ENCODE measurements at places on chromosomes 6 and 20.

GRCh38 chr6:131250122-131250521, 114.9 kb downstream of the AKAP7 start:
- DNase-seq, result no peak

GRCh38 chr6:109183109-109183650, 87.9 kb downstream of the CEP57L1 start:
- DNase-seq, result no peak

DNA sequence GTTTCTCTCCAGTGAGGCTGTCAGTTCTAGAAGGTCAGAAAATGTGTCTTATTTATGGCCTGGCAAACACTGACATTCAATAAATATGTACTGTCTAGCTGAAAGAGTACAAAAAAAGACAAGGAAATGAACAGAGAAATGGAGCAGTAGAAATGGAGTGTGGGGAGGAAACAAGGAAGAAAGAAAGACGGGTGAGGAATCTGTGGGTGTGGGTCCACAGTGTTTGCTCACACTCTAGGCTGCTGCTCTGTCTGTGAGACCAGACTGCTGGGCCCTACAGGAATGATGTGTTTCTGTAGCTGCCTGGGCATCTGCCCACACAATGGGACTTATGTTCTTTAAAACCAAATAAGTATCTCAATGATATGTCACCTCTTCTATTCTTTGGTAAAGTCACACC, 114.2 kb downstream of the MOXD1 start:
- no peak for DNase-seq

DNA sequence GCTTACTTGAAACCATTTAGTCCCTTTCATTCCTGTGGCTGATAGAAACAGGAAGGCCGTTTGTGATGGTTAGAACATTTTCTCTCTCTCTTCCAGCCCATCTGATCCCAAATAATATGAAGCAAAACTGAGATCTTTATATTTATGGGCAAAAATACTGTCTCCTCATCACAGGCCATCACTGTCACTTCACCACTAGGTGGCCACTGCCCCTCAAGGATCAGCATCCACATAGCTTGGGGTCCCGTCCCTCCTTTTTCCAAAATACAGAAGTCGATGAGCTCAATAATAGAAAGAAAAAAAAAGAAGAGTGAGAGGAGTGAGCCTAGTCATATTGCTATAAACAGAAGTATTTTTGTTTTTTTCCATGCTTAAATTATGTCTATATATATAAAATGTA, 46.4 kb upstream of the LAMP5 start:
- no peak for DNase-seq

DNA sequence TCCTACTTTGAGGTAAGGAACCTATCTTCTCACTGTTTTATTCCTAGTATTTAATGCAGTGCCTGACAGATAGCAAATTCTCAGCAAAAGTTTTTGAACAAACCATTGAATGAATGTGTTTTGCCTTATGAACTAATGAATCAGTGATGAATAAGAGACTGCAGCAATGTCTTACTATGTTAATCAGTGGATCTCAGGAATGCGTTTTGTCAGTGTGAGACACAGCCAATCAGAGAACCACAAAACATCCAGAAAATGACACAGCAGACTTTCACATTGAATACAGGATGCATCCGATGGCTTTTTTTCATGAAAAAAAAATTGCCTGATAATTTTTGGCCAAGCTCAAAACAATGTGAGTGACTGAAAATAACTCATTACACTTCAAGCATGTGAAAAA, 270.5 kb downstream of the BMP2 start:
- no peak for DNase-seq

DNA sequence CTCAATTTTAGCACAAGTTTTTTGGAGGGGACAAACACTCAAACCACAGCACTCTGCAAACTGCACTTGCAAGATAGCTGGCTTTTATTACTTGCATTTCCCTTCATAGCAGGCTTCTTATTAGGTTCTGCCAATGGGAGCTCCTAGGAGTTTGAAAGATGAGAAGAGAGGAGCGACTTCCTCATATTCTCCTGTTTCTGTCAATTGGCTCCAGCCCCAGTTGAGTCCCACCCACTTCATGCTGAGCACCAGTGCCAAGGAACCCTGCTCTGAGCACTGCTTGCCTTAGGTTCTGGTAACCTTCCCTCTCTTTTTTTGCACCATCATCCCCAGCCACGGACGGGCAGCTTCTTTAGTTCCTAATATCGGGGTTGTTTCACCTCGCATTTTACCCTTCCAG, 67.9 kb downstream of the PSMB1 start:
- no peak for DNase-seq

DNA sequence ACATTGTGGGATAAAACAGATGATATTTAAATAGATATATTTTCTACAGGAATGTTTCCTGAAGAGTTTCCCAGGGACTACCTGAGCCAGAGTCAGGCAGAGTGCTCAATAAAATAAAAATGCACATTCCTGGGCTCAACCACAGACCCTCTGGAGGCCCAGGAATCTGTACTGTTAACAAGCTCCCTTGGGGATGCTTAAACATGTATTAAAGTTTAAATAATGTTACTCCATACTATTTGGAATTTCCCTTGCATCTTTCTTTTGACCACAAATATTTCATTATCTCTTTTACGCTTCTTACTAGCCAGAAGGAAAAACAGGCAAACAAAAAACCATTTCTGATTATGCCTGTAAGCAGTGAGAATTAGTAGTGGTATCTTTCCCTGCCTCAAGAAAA, 42.3 kb downstream of the GPR63 start:
- no peak for DNase-seq

- DNase-seq, result no peak
Observed at GRCh38 chr6:71080133-71080532, 123.3 kb upstream of the B3GAT2 start.

GRCh38 chr20:60327971-60328660, 369.9 kb downstream of the CDH26 start:
- DNase-seq, result no peak

DNA sequence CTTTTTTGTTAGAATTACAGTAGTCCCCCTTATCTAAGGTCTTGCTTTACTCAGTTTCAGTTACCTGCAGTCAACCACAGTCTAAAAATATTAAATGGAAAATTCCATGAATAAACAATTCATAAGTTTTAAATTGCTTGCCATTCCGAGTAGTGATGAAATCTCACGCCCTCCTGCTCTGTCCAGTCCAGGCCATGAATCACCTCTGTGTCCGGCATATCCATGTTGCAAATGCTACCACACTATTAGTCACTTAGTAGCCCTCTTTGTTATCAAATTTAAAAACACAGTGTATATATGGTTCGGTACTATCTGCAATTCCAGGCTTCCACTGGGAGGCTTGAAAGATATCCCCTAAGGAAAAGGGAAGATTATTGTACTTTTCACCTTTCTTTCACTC, 164.6 kb upstream of the FAM83B start:
- no peak for DNase-seq

DNA sequence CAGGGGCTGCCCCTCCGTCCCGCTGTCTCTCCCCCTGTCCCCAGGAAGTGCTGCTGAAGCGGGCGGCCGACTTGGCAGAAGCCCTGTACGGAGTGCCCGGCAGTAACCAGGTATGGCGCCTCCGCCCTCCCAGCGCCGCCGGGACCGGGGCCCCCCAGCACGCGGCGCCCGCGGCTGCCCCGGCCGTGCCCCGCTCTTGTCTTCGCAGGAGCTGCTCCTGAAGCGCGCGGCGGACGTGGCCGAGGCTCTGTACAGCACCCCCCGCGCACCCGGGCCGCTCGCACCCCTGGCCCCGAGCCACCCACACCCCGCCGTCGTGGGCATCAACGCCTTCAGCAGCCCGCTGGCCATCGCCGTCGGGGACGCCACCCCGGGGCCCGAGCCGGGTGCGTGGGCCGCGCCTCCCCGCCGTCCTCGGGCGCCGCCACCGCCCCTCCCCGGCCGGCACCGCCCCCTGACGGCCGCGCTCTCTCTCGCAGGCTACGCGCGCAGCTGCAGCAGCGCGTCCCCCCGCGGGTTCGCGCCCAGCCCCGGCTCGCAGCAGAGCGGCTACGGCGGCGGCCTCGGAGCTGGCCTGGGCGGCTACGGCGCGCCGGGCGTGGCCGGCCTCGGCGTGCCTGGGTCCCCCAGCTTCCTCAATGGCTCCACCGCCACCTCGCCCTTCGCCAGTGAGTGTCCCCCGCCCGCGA, 48.4 kb downstream of the CPXM1 start:
- DNase-seq, result no peak

DNA sequence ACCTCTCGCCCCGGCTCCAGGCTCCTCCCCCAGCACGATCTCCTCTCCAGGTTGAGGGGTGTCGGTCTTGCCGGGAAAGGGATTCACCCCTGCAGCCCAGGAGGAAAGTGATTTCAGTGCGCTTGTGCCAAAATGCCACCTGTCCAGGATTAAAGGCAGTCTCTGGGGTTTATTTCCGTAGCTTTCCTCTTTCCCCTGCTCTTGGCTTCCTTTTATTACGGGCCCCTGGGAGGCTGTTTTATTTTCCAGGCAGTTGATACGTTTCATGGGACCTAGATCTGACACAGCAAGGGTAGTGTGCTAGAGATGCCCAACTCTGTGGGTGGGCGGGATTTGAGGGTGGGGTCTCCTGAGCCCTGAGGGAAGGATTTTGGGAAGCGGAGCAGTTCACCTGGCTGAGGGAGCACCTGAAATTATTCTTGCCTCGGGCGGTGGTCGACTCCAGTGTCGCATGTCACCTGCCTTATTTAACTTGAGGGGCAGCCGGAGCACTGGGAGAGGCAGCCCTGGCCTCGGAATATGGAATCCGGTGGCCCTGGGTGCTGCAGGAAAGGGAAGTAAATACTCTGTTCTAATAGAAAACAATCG, 9.5 kb upstream of the NKX2-2 start:
- DNase-seq, result no peak

GRCh38 chr6:71420095-71420692, 131.6 kb downstream of the OGFRL1 start:
- no peak for DNase-seq

GRCh38 chr20:25220810-25221591, 25.5 kb downstream of the ENTPD6 start:
- DNase-seq, result no peak

- no peak for DNase-seq
Observed at GRCh38 chr6:39195792-39196385, 33.4 kb downstream of the KCNK5 start.

- DNase-seq, result no peak
Observed at GRCh38 chr20:6767126-6767535, 355 bp upstream of the BMP2 start.

DNA sequence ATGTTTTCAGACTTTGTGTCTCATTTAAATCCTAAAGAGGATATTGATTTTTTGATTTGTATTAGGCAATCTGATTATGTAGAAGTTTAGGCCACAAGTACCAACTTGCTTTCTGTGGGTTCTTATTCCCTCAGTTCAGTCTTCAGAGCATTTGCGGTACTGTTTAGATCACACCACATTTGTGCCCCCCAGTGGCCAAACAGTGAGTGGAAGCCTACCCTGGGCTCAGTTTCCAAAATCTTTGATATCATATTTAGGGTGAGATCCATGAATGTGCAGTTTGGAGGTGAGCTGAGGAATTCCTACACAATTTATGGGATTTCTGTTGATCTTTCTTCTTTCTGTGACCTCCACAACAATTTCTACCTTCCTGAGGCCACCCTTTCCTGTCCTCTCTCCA, 92.3 kb upstream of the FUT9 start:
- DNase-seq, result no peak

- peak; percentile 7 for DNase-seq
Observed at GRCh38 chr20:44745598-44746366, at the start of gene KCNK15. TSS of gene KCNK15 (plus strand) at chr20:44745865. CDS start at chr20:44745911, 46 bp downstream.

DNA sequence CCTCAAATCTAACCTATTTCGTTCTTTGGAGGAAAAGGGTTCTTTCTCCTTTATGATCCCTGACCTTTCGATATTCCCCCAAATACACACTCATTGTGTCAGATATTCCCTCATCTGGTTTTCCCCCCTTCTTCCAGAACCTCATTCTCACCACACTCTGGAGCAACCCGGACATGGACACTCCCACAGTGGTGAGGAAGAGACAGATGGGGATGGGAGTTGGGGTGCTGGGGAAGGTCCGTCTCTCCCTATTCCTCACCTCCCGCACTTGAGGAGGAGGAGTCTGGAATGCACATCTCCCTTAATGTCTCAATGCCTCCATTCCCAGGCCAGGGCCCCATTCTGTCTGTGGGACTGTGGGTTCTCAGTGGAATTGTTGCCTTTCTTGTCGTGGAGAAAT, 1.3 kb downstream of the SLC39A7 start:
- no peak for DNase-seq

- no peak for DNase-seq
Observed at GRCh38 chr6:126812651-126813050, 305.8 kb upstream of the RSPO3 start.

DNA sequence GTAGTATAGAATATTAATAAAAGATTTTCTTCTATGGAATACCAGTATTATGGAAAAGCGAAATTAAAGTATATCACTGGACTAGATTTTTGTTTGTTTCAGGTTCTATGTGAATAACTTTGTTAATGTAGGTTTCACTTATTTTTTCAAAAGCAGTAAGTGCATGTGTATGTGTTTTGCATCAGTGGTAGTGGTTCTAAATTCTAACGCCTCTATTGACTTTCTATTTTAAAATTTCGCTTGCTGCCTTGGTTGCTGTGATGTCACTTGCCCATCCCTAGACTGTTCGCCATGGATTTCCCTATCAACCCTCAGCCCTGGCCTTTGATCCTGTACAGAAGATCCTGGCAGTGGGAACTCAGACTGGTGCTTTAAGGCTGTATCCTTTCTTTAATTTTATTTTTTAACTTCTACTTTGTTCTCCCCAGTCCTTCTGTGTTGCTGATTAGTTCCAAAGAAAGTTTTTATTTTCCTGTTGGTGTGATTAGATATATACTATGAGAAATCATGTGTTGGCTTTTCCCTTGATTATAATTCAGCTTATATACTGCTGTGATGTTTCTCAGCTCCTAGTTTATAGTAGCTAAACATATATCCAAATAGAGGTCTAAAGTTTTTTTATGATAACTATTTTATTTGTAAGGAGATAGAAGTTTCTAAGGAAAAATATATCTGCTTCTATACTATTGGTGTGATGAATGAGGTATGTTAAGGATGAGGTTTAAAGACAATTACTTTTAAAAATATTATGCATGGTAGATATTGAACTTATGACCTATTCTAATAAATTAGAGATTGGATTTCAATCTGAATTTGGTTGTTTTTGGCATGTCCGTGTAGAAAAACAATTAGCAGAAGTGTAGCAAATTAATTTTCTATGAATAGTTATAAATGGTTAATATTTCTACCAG, 1.7 kb downstream of the STXBP5 start:
- no peak for DNase-seq

- no peak for DNase-seq
Observed at GRCh38 chr6:47509937-47510336, 32.3 kb downstream of the CD2AP start.

- DNase-seq, result no peak
Observed at GRCh38 chr6:169964486-169965180, 213.2 kb downstream of the ERMARD start.

All from stimulated activated CD8-positive, alpha-beta memory T cell treated with anti-CD3 and anti-CD28 coated beads, Interleukin-4, amount 100 ng/mL, for 4 hours (primary cell).